Vagina (tissue), 2 donors: ENCODE measurements at places on chromosomes 6 and 20.

GRCh38 chr6:79584332-79584731, 46.8 kb upstream of the SH3BGRL2 start:
- no peak for DNase-seq

- no peak for DNase-seq
Observed at GRCh38 chr6:33430334-33430733, 10.5 kb downstream of the SYNGAP1 start.

GRCh38 chr6:68635706-68636513, 828 bp downstream of the ADGRB3 start:
- DNase-seq: no peak

- DNase-seq: no peak
Observed at GRCh38 chr20:34315236-34315635, 12.1 kb upstream of the AHCY start.

- DNase-seq: no peak
Observed at GRCh38 chr20:14526891-14527290, 189.5 kb upstream of the FLRT3 start.

DNA sequence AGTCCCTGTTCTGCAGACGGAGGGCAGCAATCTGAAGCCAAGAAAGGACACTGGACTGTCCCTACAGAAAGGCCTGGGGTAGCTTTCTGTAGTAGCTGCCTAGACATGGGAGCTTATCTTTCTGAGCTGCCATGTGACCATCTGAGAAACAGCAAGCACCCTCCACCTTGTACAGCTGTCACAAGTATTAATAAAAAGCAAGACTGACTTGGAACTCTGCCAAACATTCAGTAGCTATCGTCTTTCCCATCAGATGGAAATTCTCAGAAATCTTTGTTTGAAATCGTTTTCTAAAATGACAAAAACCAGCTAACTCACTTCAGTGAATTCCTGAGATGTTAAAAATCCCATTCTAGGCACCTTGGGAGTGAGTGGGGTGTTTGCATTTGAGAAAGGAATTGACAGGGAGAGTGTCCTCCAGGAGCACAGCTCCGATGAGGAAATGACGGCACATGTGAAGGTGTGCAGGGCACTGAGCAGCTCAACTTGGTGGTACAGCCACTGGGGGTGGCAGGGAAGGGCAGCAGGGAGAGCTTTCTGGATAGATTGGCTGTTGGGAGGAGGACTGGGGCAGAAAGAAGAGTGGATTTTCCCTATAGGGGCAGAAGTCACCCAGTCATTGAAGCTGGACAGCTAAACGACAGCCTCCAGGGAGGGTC, 24.5 kb downstream of the ACSS1 start:
- no peak for DNase-seq

GRCh38 chr6:11343963-11344723, 111.7 kb upstream of the NEDD9 start:
- no peak for DNase-seq

DNA sequence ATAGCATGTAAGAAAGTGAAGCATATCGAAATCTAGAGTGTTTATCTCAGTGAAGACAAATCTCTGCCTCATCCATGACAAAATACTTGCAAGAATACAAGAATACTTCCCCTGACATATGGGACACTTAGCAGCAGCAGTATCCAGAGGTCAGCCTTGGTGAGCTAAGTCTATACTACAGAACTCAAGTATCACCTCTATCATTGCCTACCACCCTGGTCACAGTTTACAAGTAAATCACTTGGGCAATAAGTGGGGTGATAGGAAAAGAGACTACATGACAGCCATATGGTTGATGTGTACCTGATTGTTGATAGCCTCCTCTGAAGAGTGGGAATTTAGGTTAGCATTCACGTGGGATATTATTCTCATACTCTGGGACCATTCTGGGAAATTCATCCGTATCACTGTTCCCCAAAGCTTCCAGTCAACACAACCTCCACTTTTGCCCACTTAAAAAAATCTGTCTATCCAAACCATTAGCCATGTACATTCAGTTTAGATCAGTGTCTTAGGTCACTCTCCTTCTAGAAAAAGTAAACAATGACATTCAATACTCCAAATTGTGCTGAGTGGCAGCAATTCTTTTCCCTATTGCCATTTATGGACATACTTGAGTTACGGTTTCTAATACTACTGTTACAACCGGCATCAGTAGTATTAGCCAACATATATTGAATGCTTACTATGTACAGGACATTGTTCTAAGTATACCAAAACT, 118.2 kb upstream of the PRSS16 start:
- DNase-seq: no peak

DNA sequence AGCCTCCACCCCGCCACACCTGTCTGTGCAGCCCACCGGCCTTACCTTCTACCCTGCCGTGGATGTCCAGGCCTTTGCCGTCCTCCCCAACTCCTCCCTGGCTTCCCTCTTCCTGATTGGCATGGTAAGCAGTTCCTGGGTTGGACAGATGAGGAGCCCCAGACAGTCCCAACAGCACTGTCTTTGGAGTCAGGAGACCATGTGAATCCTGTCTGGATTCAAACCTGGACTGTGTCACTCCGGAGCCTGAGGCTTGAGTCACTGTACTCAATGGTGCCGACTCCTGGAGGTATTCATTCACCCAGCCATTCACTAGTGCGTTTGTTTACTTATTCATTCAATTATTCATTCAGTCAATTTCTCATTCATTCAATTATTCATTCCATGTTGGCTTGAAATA, 20.0 kb upstream of the LBP start:
- DNase-seq: no peak

DNA sequence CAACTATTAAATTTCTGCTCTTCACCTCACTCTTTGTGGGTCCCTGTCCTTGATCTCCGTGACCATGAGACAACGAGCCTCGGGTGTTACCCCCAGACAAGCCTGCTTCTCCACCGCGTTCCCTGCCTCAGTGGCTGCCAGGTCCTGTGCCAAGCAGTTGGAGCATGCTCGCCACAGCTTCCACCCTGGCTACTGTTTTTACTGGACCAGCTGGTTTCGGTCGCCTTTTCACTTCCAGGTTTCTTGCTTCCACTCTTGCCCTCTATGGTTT, 5.6 kb downstream of the TP53RK start:
- no peak for DNase-seq
